ENCODE measurements at places on chromosomes 3 and 15.

GRCh38 chr3:38563886-38564270, 67.7 kb downstream of the EXOG start:
- DNase-seq, result no peak

- peak; percentile 81 for DNase-seq
These were observed 8.3 kb downstream of the ANKRD63 start for GRCh38 chr15:40274350-40275274.

DNA sequence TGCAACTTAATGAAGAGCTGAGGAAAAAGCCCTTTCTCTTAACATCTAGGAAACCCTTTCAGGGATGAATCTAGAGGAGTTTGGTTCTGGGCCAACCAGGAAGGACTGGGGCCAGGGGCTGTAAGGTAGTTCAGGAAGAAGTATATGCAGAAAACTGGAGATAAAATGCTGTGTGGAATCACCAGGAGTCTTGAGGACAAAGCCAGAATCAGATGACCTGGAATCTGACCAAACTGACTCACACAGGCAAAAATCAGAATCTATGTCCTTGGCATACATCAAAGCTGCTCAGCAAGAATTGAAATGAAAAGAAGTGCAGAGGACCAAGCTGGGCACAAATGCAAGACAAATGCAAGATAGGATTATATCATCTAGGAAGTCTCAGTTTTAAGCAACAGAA, 59.4 kb upstream of the ATP2C1 start:
- DNase-seq, result no peak

GRCh38 chr15:22265970-22266369, 185.6 kb downstream of the OR4M2 start:
- no peak for DNase-seq

- no peak for DNase-seq
These were observed 145.6 kb upstream of the ZBTB20 start for GRCh38 chr3:115292677-115293165.

DNA sequence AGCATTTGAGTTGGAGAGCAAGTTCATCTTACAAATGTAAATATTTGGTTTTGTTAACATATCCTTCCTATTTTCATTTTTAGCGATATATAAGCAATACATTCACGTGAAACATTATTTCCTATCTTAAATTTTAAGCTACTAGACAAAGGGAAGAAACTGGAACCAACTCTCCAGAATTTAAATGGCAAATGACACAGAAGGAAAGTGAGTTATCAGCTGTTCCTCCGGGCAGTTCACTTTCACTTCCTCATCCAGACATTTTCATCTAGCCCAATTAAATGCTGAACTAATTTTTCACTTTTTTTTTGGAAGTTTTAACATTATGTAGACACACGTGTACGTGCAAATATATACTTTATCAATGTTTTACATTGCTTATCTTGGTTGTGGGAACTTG, 58.7 kb downstream of the MORC1 start:
- DNase-seq, result no peak

DNA sequence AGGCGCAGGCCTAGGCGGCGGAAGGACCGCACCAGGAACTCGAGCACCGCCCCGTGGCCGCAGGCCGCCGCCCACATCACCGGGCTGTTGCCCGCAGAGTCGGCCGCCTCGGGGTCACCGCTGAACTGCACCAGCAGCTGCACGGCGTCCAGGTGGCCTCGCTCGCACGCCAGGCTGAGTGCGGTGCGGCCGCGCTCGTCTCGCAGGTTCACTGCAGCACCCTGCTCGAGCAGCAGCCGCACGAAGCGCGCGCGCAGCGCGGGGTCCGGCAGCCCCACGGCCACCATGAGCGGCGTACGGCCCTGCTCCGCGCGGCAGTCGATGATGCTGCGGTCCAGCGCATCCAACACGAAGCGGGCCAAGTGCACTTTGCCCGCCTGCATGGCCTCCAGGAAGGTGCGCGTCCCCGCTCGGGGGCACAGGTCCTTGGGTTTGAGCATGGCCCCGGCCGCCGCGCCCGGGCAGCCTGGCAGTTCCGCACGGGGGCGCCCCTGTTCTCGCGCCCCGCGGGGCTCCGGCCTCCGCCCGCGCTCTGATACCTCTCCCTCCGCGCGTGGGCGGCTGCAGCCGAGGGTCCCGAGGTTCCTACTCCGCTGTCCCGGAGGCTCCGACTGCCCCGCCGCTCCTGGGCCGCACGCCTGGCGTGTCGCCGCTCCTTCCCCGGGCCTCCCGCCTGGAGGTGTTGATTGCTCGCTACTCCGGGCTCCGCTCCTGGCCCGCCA, 556 bp downstream of the ANKRD63 start:
- peak; percentile 38 for DNase-seq

GRCh38 chr3:129028866-129029265, 27.8 kb downstream of the EFCC1 start:
- DNase-seq, result no peak
